ENCODE measurements at places on chromosomes 5 and 9.

- no peak for DNase-seq
These were observed 12.7 kb downstream of the SLC1A3 start for GRCh38 chr5:36619012-36619635.

GRCh38 chr9:127650518-127650917 lies 38.4 kb downstream of the STXBP1 start:
- DNase-seq = no peak

- DNase-seq = peak; percentile 71
These were observed 31.0 kb downstream of the TNFAIP8 start for GRCh38 chr5:119386596-119387344.

- no peak for DNase-seq
These were observed 36.6 kb downstream of the TTLL11 start for GRCh38 chr9:122056484-122056883.

DNA sequence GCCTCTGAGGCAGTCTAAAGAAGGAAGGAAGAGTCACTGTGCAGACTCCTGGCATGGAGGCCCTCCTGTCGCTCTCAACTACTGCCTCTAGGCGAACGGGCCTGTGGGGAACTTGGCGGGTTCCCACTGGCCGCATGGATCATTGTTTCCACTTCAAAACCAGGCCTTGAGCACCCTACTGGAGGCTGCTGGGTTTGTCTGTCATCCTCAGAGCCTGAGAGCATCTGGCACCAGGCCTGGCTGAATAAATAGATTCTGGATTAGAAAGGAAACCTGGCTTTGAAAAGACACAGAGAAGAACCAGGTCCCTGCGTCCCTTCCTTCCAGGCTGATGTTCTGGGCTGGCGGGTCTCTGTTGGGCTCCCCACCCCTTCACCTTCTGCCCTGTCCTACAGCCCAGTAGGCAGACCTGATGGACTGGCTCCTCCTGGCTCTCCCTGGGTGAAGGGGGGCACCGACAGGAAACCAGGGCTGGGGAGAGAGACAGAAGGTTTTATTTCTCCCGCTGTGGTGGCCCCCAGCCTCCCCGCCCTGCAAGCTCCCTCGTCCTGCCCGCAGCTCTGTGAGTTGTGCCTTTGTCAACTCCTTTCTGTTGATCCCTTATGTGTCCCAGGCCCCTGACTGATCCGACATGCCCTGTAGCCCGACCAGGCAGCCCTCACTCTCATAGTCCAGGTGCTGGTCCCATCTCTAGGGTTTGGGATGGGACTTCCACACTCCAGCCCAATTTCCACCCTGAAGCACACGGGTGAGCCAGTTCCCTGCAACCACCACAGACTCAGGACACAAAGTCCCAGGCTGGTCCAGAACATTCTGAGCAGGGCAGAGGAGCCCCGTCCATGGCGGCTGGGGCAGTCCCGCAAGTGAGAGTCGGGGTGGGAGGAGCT lies 50.1 kb downstream of the ADAMTS2 start:
- no peak for DNase-seq

- DNase-seq = no peak
These were observed 5.9 kb downstream of the PCDHB6 start for GRCh38 chr5:141155540-141156374.

DNA sequence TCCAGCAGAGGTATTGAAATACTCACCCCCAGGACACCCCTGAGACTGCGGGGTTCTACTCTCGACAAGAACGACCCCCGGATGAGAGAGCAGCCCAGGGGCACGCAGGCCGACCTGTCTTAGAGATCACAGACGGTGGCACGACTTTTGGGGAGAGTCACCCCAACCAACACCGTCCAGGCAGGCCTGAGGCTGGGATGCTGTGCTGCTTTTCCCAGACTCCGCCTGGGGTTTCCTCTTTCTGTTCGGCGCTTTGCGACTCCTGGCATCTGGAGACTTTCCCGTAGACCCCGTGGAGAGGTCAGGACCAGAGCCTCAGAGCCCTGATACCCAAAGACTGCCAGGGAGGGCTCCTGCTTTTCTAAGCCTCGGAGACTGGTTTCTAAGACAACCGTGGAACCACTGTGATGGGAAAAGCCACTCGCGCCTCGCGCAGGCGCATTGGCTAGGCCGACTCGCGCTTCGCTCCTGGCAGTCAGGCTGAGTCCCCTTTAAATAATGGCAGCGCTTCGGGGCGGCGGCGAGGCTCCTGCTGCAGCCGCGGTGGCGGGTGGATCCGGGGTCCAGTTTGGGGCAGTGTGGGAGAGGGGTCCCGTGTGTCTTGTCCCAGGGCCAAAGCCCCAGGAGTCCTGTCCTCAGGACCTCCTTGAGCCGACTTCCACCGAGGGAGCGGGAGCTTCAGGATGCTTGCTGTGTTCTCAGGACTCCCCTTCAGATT lies 484.0 kb downstream of the SPATA31A7 start:
- DNase-seq = no peak

- DNase-seq = no peak
These were observed 495.7 kb downstream of the TLE1 start for GRCh38 chr9:81193362-81194339.

- DNase-seq = no peak
These were observed 72.2 kb downstream of the PCDH1 start for GRCh38 chr5:141805874-141806595.

- DNase-seq = no peak
These were observed 156.6 kb downstream of the PIK3R1 start for GRCh38 chr5:68372161-68372560.

DNA sequence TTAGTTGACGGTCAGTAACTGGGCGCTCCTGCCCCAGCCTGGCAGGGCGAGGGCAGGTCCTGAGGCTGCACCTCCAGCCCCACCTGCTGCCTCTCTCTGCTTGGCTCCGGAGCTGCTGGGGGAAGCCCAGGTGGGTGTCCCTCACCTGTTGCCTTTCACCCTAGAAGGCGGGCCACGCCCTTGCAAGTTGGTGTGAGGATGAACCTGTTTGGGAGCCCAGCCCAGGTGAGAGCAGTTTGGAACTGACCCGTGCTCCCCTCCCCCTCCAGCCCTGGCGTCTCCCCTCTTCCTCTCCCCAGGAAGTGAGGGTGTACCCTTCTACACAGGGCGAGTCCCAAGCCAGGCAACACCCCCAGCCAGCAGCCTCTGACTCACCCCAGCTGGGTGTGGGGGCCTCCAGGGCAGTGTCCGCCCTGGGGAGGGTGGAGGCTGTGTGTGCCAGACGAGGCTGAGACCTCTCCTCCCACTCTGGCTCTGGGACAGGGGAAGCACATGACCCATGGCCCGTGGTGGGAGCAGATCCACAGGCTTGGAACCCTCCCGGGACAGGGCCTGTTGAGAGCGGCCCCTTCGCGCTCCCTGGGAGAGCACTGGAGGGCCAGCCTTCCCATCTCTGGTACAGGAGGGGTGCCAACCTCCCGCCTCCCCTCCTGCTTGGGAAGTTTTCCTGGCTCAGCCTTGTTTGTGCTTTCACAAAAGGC lies 10.4 kb downstream of the LRRC8A start:
- peak; percentile 72 for DNase-seq

DNA sequence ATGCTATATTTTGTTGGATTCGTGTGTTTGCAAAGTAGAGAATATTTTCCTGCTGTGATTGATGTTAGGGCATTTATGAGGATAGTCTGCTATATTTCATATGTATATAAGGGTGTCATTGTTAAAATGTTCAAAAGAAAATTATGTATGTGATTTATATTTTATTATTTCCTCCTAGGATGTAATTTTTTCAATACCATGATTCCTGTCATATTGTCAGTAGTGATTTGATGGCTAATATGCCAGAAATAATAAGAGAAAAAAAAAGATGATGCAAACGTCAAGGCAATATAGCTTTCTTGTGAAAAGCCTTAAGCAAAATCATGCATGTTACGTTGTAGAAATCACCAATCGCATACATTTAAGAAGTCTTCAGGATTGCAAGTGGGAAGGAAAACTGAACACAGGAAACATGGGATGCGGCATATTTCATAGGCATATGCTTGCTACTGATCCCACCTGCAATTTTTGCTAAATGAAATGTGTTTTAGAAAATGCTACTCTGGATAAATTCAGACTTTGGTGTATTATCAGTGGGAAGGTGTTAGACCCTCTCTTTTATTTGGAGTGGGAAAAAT lies 224.5 kb downstream of the MAST4 start:
- no peak for DNase-seq

DNA sequence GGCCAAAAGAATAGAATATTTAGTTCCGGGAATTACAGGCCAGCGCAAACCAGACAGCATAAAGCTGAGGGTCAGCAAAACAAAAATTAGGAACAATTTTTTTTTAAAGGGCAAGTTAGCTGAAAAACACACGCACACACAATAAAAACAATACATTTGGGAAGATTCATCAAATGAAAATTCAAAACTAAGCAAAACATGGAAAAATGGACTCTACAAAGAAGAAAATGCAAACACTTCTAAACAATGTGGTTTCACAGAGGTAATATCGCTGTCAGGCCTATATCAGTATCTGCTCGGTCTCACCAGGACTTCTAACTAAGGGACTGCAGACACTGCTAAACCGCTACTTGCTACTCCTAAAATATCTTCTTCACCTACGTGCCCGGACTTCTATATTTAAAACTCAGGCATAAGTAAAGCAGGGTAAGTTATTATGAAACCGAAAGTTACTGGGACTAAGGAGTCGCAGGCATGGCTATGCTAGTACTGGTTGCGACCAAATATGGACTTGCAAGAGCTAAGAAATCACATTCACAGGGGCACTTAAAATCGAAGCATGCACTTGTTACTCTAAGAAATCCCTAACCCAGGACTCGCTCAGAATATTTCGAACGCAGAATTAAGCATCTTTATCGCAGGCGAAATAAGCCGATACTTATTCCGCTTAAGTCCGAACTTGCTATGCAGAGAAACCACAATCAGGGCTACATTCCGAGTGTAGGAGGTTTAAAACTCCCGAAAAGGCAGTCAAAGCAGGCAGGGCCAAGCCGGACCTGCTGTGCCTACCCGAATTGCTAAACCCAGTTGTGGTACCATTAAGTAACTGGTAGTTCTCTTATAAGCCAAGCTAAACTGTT lies 2.3 kb downstream of the ANXA2R start:
- peak; percentile 78 for DNase-seq

DNA sequence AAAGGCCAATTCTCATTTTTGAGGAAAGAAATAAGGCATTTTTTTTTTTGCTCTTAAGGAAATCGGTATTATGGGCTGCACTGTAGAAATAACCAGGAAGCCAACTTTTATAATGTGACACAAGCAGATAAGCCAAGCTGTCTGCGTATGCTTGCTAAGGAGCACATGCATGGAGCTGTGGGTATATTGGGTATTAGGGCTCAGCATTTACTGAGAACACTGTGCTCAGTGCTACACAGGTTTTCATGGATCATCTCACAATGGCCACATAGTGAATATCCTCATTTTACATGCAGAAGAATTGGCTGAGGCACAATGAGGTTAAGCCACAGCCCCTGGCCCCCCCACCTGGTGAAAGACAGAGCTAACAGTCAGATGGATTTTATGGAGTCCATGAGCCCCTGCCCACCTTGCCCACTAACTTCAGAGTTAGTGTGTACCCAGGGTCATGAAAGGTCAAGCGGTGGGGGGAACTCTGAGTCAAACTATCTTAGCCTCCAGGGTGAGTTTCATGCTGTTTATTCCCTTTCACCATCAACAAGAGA lies 204.8 kb downstream of the SPATA31A6 start:
- no peak for DNase-seq

GRCh38 chr9:105954517-105954916 lies 260.2 kb downstream of the TMEM38B start:
- DNase-seq = no peak

- no peak for DNase-seq
These were observed 1403.4 kb upstream of the C9orf72 start for GRCh38 chr9:28976684-28977083.

- DNase-seq = no peak
These were observed 2.7 kb downstream of the PRDM12 start for GRCh38 chr9:130667120-130667435.

GRCh38 chr9:136881691-136882108 lies 4.6 kb upstream of the TRAF2 start:
- DNase-seq = no peak

DNA sequence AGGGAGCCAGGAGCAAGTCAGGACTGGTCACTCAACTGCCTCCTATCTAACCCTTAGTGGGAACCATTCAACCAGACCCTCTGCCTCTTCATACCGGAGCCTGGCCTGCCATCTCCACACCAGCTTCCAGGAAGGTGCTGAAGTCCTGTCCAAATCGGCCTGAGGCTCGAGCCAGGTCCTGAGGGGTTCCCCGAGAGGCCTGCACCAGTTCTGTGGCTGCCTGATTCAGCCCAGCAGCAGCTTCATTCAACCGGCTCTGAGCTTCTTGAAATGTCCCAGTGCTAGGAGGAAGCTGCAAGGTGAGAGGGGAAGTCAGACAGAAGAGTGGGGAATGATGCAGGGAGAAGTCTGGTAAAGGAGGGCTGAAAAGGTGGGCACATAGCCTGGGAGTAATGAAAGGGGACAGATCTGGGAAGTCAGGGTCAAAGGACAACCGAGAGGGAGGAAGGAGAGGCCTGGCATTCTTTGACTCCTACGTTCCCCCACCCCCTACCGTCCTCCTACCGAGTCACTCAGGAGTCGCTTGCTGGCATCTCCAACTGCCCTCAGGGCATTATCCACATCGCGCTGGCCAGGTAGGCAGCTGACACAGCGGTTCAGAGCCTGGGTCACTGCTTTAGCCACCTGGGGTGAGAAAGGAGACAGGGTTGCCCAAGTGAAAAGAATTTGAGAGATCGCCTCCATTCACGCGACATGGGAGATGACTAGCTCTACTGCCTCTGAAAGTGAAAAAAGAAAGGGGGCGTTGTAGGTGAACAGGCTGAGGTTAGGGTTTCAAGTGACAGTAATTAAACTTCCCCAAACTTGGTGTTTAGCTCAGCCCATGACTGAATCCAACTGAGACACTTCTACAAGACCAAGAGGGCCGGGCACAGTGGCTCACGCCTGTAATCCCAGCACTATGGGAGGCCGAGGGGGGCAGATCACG lies 20.2 kb downstream of the TLN1 start:
- no peak for DNase-seq

GRCh38 chr5:75601996-75602395 lies 9.3 kb upstream of the ANKDD1B start:
- peak; percentile 82 for DNase-seq

DNA sequence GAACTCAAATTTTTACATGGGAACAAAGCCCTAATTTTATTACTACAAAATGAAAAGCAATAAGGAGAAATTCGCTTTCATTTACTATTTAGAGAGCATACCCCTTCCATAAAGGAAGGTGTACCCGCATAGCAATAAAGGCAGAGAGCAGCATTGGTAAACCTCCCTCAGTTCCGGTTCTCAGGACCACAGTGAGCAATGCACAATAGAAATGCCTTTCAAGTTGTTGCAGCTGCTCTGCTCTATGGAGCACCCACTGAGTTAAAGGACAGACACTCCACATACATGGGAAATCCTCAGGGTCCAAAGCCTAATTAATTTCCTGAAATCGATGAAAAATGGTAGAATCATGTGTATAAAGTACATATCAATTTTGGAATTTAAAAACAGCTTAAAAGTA lies 89.9 kb upstream of the MPDZ start:
- DNase-seq = no peak

DNA sequence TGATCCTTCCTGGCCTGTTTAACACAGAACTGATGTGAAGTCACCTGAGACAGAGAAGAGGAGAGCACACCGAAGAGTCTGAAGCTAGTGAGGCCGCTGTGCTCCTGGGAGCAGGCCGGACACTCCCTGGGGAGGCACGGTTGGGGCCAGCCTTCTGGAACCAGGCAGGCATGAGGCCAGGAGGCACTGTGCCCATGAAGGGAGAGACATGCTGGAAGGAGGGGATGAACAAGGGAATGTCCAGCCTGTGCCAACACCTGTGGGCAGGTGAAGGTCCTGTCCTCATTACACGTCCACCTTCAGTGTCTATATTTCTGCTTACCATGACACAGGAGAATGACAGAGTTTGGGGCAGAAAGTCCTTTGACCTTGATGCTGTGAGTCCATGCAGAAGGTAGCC lies 183.8 kb upstream of the S1PR3 start:
- no peak for DNase-seq

GRCh38 chr9:132683873-132684272 lies 13.6 kb downstream of the GTF3C4 start:
- no peak for DNase-seq

All from brain microvascular endothelial cell (primary cell).